Stimulated activated CD8-positive, alpha-beta memory T cell treated with anti-CD3 and anti-CD28 coated beads, Interleukin-4, amount 100 ng/mL, for 1 hour (primary cell): ENCODE measurements at places on chromosomes 11 and 22.

GRCh38 chr11:60570970-60571369 is 55.8 kb downstream of the MS4A13 start:
- DNase-seq: no peak

GRCh38 chr11:73152861-73153483 is 10.9 kb upstream of the FCHSD2 start:
- no peak for DNase-seq

DNA sequence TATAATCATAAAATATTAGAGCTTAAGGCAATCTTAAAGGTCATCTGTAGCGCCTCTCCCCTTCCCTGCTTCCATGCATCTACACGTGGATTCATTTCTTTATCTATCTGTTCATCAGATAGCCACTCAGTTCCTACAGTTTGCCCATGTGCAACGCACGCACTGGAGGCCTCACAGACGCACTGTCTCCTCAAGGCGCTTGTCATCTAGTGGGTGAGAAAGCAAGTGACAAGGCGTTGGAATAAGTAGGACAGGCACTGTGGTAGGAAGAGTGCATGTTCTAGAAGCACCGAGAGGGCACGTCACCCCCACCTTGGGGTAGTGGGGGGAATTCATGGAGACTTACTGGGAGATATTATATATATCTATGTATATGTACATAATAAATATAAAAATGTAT is 20.8 kb upstream of the JAM3 start:
- no peak for DNase-seq

DNA sequence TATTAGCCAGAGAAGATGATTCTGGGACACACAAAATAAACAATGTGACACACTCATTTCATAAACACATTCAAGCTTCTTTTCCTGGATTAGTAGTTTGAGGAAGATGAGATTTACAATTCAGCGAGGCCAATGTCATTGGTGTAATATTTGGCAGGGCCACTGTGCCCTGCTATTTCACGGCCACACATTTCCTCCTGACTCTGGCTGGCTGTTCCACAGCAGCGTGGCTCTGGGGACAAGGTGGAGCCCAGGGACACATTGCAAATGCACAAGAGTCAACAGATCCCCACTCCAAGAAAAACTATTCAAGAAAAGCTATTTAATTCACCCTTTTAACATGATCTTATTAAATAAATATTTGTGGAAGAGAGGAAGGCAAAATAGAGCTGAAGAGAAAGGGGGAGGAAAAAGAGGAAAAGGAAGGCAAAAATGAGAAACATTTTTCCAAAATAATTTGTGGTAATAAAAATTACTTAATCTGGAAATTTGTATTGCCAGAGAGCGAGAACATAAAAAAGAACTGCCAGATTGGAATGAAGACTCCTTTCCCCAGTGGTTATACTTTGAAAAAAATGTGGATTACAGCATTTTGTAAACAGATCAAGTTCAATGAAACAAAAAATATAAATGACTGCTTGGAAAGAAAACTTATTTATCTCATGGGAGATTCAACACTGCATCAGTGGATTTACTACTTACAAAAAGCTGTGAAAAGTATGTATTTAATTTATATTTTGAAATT is 27.1 kb downstream of the NXPE2 start:
- DNase-seq: no peak

DNA sequence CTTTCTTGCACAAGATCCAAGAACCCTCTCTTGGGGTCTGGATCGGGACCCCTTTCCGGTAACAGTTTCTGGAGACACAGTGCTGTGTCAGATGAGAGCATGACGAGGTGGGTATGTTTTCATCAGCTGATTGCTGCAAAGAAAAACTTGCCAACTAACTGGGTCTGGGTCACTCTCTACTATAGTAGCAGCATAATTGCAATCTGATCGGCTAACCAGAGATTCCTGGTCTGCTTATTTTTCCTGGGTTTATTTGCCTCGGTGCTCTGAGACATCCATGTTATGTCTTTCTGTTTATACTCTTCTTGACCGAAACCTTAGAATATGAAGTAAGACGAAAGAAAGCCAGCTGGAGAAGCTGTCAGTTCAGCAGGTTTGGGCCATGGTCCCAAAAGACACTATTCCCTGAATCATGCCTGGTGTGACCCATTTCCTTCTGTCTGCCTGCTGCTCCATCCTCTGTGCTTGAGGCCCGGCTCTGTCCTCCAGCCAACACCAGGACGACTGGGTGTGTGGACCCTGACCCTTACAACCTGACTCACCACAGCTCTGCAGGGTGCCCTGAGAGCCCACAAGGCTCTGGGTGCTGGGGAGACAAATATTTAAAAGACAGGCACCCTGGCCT is 24.1 kb upstream of the CLMP start:
- DNase-seq: no peak
